Colonic mucosa (tissue), 4 donors: ENCODE measurements at places on chromosomes 3 and 15. TPM values are rescaled to one million over a fixed set of nuclear protein-coding genes. Genes with fewer than 3 reads are reported as not detected.

DNA sequence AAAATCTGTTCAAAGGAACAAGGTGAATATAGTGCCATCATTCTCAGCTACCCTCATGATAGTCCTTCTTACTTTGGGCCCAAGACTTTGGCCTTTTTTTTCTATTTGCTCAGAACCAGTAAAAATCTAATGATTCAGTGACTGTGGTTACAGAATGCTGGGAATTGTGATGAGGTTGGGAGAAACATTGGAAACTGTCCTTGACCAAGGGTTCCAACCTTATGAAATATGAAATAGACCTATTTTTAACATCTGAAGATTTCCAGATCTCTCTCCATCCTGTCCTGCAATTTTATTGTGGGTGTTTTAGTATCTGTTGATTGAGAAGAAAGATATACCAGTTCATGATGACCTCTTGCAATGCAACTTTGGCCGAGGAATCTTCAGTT is 34.9 kb downstream of the TMEM45A start:
- H3K36me3 ChIP-seq = no peaks in the 10 kb centered on the region
- H3K27me3 ChIP-seq = no peaks in the 10 kb centered on the region
- no peak overlapping the region for H3K4me3 ChIP-seq
- no peaks in the 10 kb centered on the region for H3K4me1 ChIP-seq
- no peak for DNase-seq

DNA sequence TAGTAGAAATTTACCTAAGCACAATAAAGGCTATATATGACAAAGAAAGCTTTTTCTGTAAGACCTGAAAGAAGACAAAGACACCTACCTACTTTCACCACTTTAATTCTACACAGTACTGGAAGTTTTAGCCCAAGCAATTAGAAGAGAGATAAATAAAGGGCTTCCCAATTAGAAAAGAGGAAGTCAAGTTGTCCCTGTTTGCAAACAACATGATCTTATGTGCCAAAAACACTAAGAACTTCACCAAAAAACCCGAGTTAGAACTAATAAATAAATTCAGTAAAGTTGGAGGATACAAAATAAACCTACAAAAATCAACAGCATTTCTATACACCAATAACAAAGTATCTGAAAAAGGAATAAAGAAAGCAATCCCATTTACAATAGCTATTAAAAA is 190.9 kb downstream of the NR2F2 start:
- no peak overlapping the region for H3K4me3 ChIP-seq
- no peaks in the 10 kb centered on the region for H3K4me1 ChIP-seq

DNA sequence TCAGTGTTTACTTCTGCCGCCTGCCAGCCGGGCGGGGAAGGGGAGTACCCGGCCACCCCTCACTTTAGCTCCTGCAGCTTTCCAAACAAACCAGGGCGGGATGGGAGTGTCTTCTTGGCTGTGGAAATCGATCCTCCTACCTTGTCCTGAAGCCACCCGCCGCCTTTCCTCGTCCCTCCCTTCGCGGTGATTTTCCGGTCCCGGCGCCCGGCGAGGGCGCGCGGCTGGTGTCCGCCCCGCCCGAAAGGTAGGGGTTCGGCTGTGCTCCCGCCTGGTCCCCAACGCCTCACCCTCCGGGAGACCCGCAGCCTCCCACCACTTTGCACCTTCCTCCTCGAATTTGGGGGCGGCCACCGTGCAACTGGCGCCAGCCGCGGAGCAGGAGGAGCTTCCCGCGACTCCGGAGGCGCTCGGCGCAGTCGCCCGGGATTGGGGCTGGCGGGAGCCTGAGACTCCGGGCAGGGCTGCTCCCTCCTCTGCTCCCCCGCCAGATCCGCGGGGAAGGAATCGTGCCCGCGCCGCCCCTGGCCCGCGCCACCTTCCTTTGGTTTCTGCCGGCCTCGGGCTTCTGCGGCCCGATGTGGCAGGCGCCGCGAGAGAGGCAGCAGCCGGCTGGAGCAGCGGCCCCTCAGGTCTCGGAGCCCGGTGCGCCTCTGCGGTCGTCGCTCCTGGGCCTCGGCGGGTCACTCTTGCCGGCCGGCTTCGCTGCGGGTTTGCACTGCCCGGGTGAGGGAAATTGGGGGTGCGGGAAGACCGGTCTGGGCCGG is 30.7 kb upstream of the ST3GAL6 start:
- no peak overlapping the region for H3K27ac ChIP-seq
- H3K36me3 ChIP-seq = no peaks in the 10 kb centered on the region
- H3K27me3 ChIP-seq = peaks cover 13% of the 10 kb centered on the region

DNA sequence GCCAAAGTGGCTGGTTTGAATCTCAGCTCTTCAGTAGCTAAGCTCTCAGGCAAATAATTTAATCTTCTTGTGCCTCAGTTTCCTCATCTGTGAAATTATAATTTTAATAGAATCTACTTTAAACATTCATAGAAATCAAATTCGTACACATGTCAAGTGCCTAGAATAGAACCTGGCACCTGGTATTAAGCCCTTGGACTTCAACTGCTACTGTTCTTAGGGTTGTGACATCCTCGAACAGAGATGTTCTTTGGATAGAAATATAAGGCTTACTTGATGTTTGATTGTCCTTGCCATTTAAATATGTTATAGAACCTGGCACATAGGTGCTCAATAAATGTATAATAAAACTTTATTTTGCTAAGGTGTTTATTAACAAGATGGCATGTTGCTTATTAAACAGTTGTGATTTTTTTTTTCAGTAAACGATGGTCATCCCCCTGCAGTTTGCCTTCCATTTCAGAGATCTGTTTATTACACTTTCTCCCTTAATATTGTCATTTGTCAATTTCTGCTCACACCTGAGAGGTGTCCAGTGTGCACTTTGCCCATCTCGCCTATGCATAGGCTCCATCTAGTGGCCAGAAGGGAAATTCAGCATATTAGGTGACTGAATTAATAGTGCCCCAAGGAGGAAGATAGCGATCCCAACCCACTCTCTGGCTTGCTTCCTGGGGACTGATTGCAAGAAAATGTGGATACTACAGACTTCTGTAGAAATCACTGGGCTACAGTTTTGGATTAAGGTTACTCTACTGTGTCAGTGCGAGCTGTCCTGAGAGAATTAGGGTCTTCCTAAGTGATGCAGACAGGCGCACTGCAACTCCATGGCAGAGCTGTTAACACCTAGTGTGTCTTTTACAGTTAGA is 10.7 kb downstream of the IGF1R start:
- no peak overlapping the region for H3K4me3 ChIP-seq
- no peaks in the 10 kb centered on the region for H3K36me3 ChIP-seq
- H3K27ac ChIP-seq = no peak overlapping the region
- peak; percentile 54 for DNase-seq
- no peaks in the 10 kb centered on the region for H3K27me3 ChIP-seq
- H3K4me1 ChIP-seq = peaks cover 3% of the 10 kb centered on the region

DNA sequence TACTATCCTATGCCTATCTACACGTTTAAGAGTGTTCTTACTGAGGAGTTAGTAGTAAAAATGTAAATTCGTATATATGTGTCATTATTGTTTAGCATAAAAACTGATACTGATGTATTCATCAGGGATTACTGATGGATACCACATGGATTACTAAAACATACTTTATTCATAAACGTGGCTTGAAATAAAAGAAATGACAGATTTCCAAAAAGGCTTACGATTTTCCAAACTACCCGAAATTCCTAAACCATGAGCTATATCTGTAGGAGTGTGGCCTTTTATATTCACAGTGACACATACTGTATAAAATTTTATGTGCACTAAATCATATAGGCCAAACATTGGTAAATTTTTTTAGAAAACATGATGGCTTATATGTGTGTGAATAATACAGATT is 6.9 kb downstream of the TSC22D2 start:
- no peaks in the 10 kb centered on the region for H3K36me3 ChIP-seq
- H3K27ac ChIP-seq = no peak overlapping the region
- H3K4me3 ChIP-seq = no peak overlapping the region
- peaks cover 4% of the 10 kb centered on the region for H3K4me1 ChIP-seq

- H3K36me3 ChIP-seq = peaks cover 5% of the 10 kb centered on the region
- DNase-seq = no peak
- H3K27me3 ChIP-seq = no peaks in the 10 kb centered on the region
- H3K4me3 ChIP-seq = no peak overlapping the region
- no peak overlapping the region for H3K27ac ChIP-seq
Observed at GRCh38 chr3:154316974-154317767, 7.1 kb downstream of the DHX36 start.

DNA sequence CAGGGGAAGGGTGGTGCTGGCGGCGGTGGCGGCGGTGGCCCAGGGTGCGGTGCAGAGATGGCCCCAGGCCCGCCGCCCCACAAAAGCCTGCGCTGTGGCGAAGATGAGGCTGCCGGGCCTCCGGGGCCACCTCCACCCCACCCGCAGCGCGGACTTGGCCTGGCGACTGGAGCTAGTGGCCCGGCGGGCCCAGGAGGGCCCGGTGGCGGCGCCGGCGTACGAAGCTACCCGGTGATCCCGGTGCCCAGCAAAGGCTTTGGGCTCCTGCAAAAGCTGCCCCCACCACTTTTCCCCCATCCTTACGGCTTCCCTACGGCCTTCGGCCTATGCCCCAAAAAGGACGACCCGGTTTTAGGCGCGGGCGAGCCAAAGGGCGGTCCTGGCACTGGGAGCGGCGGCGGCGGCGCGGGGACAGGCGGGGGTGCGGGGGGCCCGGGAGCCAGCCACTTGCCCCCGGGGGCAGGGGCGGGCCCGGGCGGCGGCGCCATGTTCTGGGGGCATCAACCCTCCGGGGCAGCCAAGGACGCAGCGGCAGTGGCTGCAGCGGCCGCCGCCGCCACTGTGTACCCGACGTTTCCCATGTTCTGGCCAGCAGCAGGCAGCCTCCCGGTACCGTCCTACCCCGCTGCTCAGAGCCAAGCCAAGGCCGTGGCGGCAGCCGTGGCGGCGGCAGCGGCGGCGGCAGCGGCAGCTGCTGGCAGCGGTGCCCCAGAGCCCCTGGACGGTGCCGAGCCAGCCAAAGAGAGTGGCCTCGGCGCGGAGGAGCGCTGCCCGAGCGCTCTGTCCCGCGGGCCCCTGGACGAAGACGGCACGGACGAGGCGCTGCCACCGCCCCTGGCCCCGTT is 1.6 kb downstream of the SKOR1 start:
- no peak for DNase-seq
- peaks cover 98% of the 10 kb centered on the region for H3K27me3 ChIP-seq
- no peaks in the 10 kb centered on the region for H3K36me3 ChIP-seq

- H3K4me3 ChIP-seq = peak overlapping the region; percentile 22
- no peaks in the 10 kb centered on the region for H3K27me3 ChIP-seq
- DNase-seq = no peak
- H3K27ac ChIP-seq = no peak overlapping the region
- H3K4me1 ChIP-seq = no peaks in the 10 kb centered on the region
Observed at GRCh38 chr3:111999484-112000324, 982 bp downstream of the TAGLN3 start.

DNA sequence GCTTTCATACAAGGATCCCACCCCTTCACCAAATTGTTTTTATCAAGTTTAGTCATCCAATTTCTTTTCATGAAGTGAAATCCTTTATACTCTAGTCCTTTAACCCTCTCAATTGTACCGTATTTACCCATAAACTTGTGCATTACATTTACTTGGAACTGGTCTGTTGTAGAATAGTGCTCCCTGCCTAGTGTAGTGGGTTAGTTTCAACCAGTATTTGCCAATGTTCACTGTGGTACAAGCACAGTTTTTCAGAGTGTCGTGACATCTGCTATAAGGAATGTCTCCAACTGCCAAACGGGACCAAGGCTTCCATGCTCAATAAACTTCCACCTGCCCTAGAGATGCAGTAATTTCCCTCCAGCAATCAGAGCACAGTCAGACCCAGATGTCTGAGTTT is 211.9 kb downstream of the KCNAB1 start:
- no peaks in the 10 kb centered on the region for H3K27me3 ChIP-seq
- no peaks in the 10 kb centered on the region for H3K4me1 ChIP-seq
- no peak for DNase-seq
- H3K27ac ChIP-seq = no peak overlapping the region
- H3K4me3 ChIP-seq = no peak overlapping the region
- no peaks in the 10 kb centered on the region for H3K36me3 ChIP-seq

GRCh38 chr15:98668566-98669308 is 20.4 kb downstream of the IGF1R start:
- no peak overlapping the region for H3K4me3 ChIP-seq
- no peaks in the 10 kb centered on the region for H3K4me1 ChIP-seq
- H3K36me3 ChIP-seq = no peaks in the 10 kb centered on the region
- no peak for DNase-seq
- no peak overlapping the region for H3K27ac ChIP-seq

DNA sequence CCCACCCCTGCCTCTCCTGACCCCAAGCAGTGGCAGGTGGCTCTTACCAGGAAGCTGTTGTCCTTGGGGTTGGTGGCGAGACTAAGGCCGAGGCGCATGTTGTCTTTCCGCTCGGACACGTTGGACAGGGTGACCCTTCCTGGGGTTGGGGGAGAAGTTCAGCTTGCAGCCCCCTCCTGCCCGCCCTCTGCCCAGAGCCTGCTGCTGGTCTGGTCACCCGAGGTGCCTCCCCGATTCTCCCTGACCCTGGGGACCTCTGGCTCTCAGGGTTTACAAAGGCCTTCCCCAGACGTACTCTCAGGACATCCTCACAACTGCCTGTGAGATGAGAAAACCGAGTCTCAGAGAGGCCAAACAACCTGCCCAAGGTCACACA is 67.3 kb downstream of the ITGA11 start:
- no peaks in the 10 kb centered on the region for H3K36me3 ChIP-seq
- H3K4me3 ChIP-seq = no peak overlapping the region
- H3K27me3 ChIP-seq = no peaks in the 10 kb centered on the region
- H3K4me1 ChIP-seq = no peaks in the 10 kb centered on the region
- H3K27ac ChIP-seq = no peak overlapping the region
- no peak for DNase-seq

GRCh38 chr15:69009341-69009740 is 5.2 kb upstream of the NOX5 start:
- H3K4me1 ChIP-seq = no peaks in the 10 kb centered on the region
- no peaks in the 10 kb centered on the region for H3K27me3 ChIP-seq
- H3K27ac ChIP-seq = no peak overlapping the region

GRCh38 chr15:96325541-96326327 is 4.8 kb upstream of the NR2F2 start:
- peaks cover 48% of the 10 kb centered on the region for H3K27me3 ChIP-seq
- peak overlapping the region; percentile 65 for H3K27ac ChIP-seq

- no peak overlapping the region for H3K27ac ChIP-seq
- H3K4me3 ChIP-seq = no peak overlapping the region
- DNase-seq = no peak
- no peaks in the 10 kb centered on the region for H3K27me3 ChIP-seq
Observed at GRCh38 chr15:80026310-80026709, 33.2 kb upstream of the ZFAND6 start.

GRCh38 chr3:160012108-160012507 is 23.5 kb downstream of the IL12A start:
- H3K27me3 ChIP-seq = no peaks in the 10 kb centered on the region
- no peak for DNase-seq
- H3K36me3 ChIP-seq = no peaks in the 10 kb centered on the region
- H3K27ac ChIP-seq = no peak overlapping the region

DNA sequence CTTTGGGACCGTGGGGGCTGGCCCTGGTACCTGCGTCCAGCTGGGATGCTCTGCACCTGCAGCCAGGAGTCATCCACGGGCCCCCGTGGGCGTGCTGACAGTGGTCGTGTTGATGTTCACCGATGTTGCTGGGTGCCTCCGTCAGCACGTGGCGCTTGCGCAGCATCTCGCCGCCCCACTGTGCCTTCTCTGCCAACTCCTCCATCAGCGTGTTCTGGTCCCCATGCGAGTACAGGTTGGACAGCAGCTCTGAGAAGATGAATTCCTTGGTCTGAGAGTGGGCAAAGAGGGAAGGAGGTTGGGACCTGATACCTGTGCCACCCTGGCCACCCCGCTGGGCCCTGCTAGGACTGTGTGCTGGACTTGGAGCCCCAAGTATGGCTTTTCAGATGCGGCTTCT is 61.4 kb downstream of the ADAMTS7 start:
- peak; percentile 13 for DNase-seq
- no peaks in the 10 kb centered on the region for H3K4me1 ChIP-seq

Gene ADCY5
- total RNA-seq = 5.6 TPM

Gene CLSTN2
- 1.3 TPM for total RNA-seq

Gene PLSCR5
- not detected for total RNA-seq

Gene GMPS
- total RNA-seq = 40.9 TPM

Gene RAB6B
- 5.6 TPM for total RNA-seq
